ENCODE measurements at places on chromosomes 7 and 10.

GRCh38 chr10:102581401-102581800 lies 62.9 kb upstream of the TRIM8 start:
- no peak for DNase-seq

DNA sequence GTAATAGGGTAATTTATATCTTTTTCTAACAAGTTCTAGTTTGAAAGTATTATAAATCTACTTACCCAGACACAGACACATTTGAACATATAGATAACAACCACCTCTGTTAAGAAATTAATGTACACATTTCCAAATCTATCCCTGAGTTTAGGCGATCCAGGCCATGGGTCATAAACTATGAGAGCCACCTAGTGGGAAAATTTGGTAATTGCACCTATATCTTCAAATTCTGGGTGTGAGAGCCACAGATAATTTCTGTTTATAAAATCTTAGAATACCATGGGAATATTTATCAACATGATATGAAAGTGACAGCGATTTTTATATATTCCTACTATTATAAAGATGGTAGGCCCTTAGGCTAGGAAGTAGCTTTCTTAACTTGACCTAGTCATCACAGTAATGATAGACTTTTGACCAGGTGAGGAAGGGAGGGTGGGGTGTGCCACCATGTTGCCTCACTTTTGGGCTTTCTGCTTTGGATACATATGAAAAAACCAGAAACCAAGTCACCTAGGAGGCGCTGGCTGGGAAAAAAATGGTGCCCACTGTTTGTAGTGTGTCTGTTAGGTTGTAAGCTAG lies 8.0 kb upstream of the EPHA1 start:
- DNase-seq, result peak; percentile 83

DNA sequence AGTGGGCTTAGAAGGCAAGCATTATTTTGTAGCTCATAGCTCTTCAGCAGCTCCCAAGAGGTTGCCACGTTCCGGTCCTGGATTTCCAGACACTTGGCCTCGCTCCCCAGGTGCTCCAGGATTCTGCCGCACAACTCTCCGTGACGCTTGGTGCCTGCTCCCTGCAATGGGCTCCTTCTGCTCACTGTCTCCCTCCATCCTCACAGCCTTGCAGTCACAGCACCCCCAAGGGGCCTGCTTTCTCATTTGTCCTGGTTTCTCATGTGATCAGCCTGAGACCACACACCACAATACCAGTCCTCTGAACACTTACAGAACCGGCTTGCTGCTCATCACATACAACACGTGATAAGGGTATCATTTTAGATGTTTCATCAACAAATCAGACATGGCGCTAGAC lies 9.8 kb downstream of the IGFBP3 start:
- DNase-seq, result no peak

DNA sequence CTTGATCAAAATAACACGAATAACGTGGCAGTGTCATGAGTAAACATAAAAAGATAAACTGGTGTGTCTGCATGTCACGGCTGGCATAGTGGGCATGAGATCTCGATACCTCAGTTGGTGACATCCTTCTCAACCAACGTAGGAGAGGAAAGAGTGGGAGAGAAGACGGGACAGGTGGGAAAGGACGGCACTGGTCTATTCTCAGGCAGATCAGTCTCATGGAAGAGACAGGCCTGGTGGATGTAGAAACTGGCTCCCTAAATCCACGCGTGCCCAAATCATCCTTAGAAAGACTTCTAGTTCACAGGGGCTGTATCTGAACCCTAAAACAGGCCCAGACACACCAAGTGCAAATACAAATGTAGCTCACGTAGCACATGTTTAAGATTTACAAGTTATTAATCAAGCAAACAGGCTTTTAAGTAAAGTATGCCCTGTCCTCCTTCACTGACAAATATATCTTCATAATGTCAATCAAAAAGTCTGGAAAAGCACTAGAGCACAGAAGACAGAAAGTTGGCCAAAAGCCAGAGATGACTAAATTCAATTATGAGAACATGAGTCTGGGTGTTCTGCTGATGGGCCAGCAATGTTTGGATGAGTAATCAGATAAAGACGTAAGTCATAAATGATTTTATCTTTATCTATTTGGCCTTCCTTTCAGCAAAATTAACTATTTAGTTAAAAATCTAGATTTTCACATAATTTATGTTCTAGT lies 56.3 kb downstream of the SFMBT2 start:
- no peak for DNase-seq

GRCh38 chr7:48042216-48042615 lies 6.9 kb downstream of the C7orf57 start:
- DNase-seq, result no peak

- DNase-seq, result no peak
Observed at GRCh38 chr7:156063241-156063810, 251.1 kb upstream of the SHH start.

DNA sequence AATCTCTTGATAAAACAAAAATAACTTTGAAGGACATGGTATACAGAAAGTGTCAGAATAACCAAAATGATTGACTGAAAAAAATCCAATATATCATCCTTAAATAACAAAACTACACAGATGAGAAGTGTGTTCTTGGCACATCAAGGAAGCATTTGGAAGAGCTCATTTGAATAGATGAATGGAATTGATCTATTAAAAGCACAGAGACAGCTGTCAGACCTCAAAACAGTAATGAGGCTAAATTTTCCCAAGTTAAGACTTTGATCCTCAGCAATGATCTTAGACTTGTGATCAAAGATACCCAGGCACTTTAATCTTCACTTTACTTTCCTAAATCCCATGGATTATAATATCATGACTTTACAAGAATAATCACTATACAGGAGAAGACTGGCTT lies 395.4 kb upstream of the NFE2L3 start:
- no peak for DNase-seq

DNA sequence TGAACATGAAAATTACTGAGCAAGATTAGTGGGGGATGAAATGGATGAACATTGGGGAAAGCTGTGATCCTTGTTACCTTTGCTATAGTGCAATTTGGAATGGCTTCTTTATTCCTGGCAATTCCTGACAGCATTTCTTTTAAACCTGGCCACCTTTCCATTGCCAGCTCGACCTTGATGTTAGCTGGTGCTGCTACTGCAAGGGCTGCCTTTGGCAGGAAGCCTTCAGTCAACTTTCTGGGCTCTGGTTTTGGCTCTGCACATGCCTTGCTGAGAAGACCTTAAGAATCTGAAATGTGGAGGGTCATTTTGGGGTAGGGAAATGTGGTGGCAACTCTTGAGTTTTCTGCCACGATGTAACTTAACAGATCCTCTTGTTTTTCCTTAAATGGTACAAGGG lies 64.7 kb downstream of the KAT6B start:
- no peak for DNase-seq

DNA sequence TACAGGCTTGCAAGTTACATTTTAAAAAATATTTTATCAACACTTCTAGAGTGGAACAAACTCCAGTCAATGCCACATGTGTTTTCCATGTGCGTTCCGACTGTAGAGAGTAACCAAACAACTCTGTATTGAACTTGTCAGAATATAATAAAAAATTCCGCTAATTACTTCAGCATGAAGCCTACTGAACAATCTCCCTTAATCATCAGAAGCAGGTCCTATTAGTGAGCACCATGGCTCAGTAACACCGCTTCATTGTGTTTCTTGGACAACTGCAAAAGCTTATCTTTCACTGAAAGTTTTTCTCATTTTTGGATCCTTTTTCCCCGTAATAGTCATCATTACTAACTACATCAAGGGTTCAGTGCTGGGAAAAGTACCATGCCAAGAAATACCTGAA lies 117.0 kb downstream of the MKX start:
- DNase-seq, result no peak

GRCh38 chr10:117001144-117001543 lies 3.8 kb downstream of the SHTN1 start:
- no peak for DNase-seq

GRCh38 chr10:497898-498451 lies 191.5 kb downstream of the DIP2C start:
- no peak for DNase-seq

GRCh38 chr7:116810267-116811116 lies 51.9 kb upstream of the CAPZA2 start:
- DNase-seq, result no peak

DNA sequence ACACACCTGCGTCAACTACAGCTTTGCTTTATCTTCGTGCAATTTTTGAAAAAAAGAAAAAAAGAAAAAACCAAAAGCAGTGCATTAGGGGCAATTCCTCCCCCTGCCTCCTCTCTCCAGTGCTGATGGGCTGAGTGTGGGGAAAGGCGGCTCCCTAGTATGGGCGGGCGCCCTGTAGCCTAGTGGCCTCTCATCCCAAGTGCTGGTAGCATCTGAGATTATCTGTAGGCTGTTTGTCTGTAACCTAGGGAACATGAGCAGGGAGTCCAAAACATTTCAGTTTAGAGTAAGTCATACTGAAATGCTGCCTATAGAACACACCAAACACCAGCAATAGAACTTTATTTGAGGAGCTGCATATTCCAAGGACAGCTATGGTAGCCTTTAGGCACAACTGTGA lies 24.6 kb upstream of the BAMBI start:
- DNase-seq, result no peak

DNA sequence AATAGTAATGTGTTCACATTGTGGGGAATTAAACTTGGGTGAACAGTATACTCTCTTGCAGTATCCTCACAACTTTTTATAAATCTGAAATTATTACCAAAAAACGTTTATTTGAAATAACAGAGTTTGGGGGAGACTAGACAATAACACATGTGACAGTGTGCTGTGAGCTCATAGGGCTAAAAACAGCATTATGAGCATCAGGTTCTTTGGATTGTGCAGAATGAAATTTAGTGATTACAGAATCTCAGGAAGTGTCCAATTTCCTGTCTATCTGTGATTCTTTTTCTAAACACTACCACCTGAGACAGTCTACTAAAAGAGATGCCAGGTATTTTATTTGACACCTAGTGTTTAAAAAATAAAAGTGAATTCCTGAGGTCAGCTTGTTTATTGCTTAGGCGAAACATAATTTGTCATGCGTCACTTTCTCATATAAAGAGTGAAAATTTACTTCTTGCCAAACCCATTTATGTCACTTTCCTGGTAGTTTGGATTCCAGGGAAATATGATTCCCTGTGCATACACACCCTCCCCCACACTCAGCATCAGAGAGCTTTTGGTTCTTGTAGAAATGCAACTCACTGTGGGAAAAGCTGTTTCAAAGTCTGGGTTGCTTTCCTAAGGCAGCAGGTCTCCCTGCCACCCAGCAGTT lies 71.2 kb downstream of the AOAH start:
- DNase-seq, result no peak

DNA sequence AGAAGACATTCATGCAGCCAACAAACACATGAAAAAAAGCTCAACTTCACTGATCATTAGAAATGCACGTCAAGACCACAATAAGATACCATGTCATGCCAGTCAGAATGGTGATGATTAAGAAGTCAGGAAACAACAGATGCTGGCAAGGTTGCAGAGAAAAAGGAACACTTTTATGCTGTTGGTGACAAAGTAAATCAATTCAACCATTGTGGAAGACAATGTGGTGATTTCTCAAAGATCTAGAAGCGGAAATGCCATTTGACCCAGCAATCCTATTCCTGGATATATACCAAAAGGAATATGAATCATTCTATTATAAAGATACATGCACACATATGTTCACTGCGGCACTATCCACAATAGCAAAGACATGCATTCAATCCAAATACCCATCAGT lies 77.6 kb downstream of the C10orf90 start:
- DNase-seq, result no peak

DNA sequence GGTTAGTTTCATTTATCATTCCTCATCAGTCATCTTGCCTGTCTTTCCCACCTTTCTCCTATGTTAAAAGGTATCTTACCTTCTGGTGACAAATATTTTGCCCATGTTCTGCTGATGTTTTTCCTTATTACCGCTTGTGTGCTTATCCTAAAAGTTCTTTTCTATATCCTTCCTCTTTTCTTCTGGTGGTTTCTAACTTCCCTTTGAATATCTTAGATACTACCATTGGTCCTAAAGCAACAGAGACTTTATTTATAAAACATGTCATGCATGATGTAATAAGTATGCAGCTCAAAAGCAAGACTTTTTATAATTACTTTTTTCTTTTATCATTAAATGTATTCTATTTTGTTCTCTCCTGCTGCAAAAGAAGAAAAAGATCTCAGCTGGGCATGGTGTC lies 24.8 kb downstream of the TBC1D12 start:
- DNase-seq, result no peak

DNA sequence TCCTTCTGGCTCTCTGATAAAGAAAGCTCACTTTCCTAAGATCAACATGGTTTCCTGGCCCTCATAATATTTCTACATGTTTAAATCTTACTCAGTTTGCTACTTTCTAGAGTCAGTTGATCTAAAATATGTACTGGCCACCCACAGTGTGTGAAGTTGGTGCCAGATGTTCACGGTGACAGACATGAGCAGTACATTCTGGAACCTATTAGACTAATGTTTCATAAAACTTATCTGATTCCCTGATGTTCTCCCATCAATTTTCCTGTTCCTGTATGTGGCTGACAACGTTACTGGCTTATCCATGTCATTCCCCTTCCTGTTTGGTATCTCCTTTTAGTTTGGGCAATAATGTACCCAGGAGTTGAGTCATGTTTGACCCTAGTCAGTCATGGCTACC lies 13.7 kb upstream of the CPVL start:
- DNase-seq, result no peak

DNA sequence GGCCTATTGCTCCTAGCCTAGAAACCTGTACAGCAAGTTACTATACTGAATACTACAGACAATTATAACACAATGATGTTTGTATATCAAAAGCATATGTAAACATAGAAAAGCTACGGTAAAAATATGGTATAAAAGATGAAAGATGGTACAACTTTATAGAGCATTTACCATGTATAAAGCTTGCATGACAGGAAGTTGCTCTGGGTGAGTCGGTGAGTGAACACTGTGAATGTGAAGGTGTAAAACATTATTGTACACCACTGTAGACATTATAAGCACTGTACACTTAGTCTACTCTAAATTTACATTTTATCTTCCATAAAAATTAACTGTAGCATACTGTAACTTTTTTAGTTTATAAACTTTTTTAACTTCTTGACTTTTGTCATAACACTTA lies 674.3 kb upstream of the ZWINT start:
- DNase-seq, result no peak

- DNase-seq, result no peak
Observed at GRCh38 chr7:102182016-102182415, 104.7 kb upstream of the SH2B2 start.

DNA sequence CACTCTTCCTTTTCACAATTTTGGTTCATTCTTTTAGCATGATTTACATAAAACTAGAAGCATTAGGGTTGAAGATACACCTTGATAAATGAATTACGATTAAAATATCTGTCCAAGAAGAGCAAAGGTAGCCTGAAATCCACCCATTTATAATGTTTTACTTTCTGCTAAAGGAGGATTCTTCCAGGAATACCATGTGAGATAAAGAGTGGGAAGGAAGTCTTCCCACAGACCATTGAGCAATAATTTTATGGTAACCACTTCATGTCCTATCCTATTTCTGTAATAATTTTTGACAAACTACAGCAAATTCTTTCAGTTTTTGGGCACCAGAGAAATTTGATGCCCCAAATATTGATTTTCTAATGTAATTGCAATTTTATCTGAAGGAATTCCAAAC lies 150.6 kb upstream of the STEAP4 start:
- no peak for DNase-seq

GRCh38 chr7:65317372-65317771 lies 56.3 kb upstream of the ZNF92 start:
- no peak for DNase-seq
